ENCODE measurements at places on chromosomes 16 and 17.

DNA sequence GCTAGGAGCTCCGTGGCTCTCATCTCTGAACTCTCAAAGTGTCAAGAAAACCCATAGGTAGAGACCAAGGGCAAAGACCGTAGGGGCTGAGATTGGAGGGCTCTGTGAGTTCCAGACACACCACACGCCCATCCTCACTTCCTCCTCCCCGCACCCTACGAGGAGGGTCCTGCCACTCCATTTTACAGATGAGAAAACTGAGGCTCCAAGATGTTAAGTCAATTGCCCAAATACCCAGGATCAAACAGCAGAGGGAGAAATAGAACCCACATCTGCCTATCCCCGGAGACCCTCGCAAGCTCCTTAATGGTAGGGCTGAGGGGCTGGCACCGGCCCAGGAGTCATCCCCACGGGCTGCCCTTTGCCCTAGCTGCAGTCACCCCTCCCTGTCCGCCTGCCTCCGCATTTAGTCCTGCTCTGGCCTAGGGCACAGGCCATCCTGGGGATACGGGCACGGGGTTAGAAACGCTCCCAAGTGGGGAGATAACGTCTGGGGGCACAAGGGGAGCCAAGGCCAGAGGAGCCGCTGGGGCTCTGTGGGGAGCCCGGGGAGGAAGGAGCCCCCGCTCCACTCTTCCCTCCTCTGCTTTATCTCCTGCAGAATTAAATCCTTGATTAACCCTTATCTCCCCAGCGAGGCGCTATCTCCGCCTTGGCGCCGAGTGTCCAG lies 54.1 kb upstream of the ZC3H18 start:
- no peak for DNase-seq

- DNase-seq = no peak
Measured at GRCh38 chr16:54923055-54923473, 7.6 kb upstream of the IRX5 start.

DNA sequence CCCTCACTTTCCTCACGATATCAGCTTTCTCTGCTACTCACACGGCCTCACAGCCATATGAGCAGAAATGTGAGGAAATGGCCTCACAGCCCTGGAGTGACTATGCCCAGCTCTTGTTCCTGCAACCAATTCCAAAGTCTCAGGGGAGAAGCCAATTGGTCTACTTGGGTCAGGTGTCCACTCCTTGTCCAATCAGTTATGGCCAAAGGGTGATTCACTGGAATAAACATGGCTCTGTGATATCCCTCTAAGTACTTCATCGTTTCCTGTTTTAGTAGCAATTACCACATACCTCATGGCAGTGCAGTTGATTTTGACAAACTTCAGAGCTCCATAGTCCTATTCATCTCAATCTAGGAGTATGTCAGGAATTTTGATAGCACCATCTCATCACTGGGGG lies 195.4 kb downstream of the KATNIP start:
- DNase-seq = no peak

GRCh38 chr17:16450028-16450427 lies 34.7 kb downstream of the TRPV2 start:
- no peak for DNase-seq

All from NCI-H1417 treated with DMSO at 0.1 percent for 48 hours (cell line).